Nasal cavity respiratory epithelium epithelial cell of viscerocranial mucosa (primary cell): ENCODE measurements at places on chromosomes 5 and 9. TPM values are rescaled to one million over a fixed set of nuclear protein-coding genes. Genes with fewer than 3 reads are reported as not detected.

SPINK6 gene
- 1.7 TPM in 1 of 2 replicates, not detected in the other for total RNA-seq

DMRT3 gene
- not detected in 2 replicates for total RNA-seq

CCNI2 gene
- 0.28 TPM in 1 of 2 replicates, not detected in the other for total RNA-seq

DND1 gene
- 0.34 and 0.36 TPM in 2 replicates for total RNA-seq

IFNA13 gene
- total RNA-seq: not detected in 2 replicates

TMEM174 gene
- total RNA-seq: not detected in 2 replicates

SPATA31D4 gene
- not detected in 2 replicates for total RNA-seq

SAPCD2 gene
- 0.85 and 2.1 TPM in 2 replicates for total RNA-seq
